ENCODE measurements at places on chromosomes 12 and 14. TPM values are rescaled to one million over a fixed set of nuclear protein-coding genes. Genes with fewer than 3 reads are reported as not detected.

MRPL42 gene
- 36.9 TPM for total RNA-seq

GOLGA3 gene
- total RNA-seq = 74.8 TPM

KRT71 gene
- total RNA-seq = not detected

NKX2-1 gene
- not detected for total RNA-seq

SERPINA5 gene
- 0.44 TPM for total RNA-seq

LRRC10 gene
- total RNA-seq = not detected

SLC2A14 gene
- total RNA-seq = not detected

ITPK1 gene
- 18.2 TPM for total RNA-seq

ASCL1 gene
- not detected for total RNA-seq

DEPDC4 gene
- total RNA-seq = not detected

RIPK3 gene
- total RNA-seq = 2.2 TPM

ACRBP gene
- total RNA-seq = 0.31 TPM

TMEM106C gene
- total RNA-seq = 14.2 TPM

PIWIL1 gene
- total RNA-seq = not detected

DERA gene
- total RNA-seq = 29.5 TPM

TMEM229B gene
- 1.9 TPM for total RNA-seq

ZC2HC1C gene
- not detected for total RNA-seq

FAM181A gene
- not detected for total RNA-seq

CLEC12A gene
- not detected for total RNA-seq

PRIMA1 gene
- total RNA-seq = not detected

KLRK1 gene
- not detected for total RNA-seq

JKAMP gene
- total RNA-seq = 40.7 TPM

EPYC gene
- total RNA-seq = not detected

E2F7 gene
- total RNA-seq = 0.44 TPM

PZP gene
- not detected for total RNA-seq

SLC25A47 gene
- total RNA-seq = not detected

SLC7A8 gene
- total RNA-seq = 13.9 TPM

SERPINA4 gene
- not detected for total RNA-seq

NFE2 gene
- not detected for total RNA-seq

AKAP5 gene
- 0.31 TPM for total RNA-seq

TMEM253 gene
- not detected for total RNA-seq

HOXC11 gene
- not detected for total RNA-seq

SLCO1A2 gene
- not detected for total RNA-seq

WSCD2 gene
- total RNA-seq = not detected

SART3 gene
- total RNA-seq = 30.0 TPM

GDF3 gene
- not detected for total RNA-seq

GPX2 gene
- not detected for total RNA-seq

TSPAN8 gene
- total RNA-seq = 0.59 TPM

FAM222A gene
- 0.64 TPM for total RNA-seq

FSCB gene
- not detected for total RNA-seq

SOX5 gene
- 0.81 TPM for total RNA-seq

TESPA1 gene
- not detected for total RNA-seq

ANKRD33 gene
- total RNA-seq = 0.44 TPM

DIO2 gene
- total RNA-seq = 5.8 TPM

RASAL1 gene
- not detected for total RNA-seq

NOXRED1 gene
- 0.20 TPM for total RNA-seq

CLEC4C gene
- not detected for total RNA-seq

APOF gene
- total RNA-seq = not detected

RNASE7 gene
- total RNA-seq = not detected

MMP19 gene
- 37.2 TPM for total RNA-seq

KCNJ8 gene
- 1.5 TPM for total RNA-seq

NAV3 gene
- total RNA-seq = 16.3 TPM

C12orf60 gene
- 1.8 TPM for total RNA-seq

TAS2R19 gene
- total RNA-seq = 0.94 TPM

Data from cardiac ventricle fibroblast (primary cell).